NCI-H526 treated with DMSO at 0.1 percent for 48 hours (cell line): ENCODE measurements at places on chromosomes 1 and 21.

- no peak for DNase-seq
These were observed 315.8 kb upstream of the KAZN start for GRCh38 chr1:14282707-14283106.

DNA sequence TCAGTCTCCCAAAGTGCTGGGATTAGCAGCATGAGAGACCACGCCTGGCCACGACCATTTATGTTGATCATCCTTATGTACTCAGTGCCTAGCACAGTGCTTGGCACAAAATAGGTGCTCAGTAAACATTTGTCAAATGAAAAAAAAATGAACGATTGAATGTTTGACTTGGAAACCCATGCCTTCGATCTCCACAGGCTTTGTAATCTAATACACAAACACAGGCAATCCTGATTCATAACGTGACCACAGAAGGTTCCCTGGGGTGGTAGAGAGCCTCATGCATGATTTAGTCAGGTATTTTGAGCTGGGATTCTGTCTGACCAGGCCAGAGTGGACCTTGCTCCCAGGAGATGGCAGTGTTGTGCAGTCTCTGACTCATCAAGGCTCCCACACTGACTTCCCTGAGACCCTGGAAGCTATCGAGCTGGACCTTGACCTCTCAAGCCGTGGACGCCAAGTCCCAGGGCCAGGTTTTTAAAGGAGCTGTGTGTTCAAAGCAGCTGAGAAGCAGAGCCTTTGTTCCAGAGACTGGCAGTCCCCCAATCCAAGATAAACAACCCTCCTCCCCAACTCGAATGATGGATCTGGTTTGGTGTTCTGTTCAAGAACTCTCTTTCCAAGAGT, 81.1 kb downstream of the PGM1 start:
- DNase-seq, result peak; percentile 22

DNA sequence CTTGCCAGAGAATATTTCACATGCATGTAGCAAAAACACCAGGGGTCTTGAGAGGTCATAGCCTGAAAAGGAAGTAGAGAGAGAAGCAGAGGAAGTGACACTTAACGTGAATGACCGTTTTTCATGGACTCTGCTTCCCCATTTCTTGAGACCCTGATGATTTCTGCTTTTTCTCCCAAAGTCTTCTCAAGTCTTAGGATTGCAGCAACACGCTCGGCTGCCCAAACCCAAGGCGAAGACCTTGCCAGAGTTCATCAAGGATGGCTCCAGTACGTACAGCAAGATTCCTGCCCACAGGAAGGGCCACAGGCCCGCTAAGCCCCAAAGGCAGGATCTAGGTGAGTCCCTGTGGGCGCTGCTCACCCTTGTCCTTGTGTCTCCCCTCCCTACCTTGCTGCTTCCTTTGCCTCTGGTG, 12.8 kb downstream of the THEMIS2 start:
- no peak for DNase-seq

GRCh38 chr1:60245324-60245723, 171.8 kb upstream of the C1orf87 start:
- no peak for DNase-seq
